ENCODE measurements at places on chromosomes 6 and 20.

GRCh38 chr6:15526212-15526701 is 136.6 kb downstream of the DTNBP1 start:
- no peak for DNase-seq

DNA sequence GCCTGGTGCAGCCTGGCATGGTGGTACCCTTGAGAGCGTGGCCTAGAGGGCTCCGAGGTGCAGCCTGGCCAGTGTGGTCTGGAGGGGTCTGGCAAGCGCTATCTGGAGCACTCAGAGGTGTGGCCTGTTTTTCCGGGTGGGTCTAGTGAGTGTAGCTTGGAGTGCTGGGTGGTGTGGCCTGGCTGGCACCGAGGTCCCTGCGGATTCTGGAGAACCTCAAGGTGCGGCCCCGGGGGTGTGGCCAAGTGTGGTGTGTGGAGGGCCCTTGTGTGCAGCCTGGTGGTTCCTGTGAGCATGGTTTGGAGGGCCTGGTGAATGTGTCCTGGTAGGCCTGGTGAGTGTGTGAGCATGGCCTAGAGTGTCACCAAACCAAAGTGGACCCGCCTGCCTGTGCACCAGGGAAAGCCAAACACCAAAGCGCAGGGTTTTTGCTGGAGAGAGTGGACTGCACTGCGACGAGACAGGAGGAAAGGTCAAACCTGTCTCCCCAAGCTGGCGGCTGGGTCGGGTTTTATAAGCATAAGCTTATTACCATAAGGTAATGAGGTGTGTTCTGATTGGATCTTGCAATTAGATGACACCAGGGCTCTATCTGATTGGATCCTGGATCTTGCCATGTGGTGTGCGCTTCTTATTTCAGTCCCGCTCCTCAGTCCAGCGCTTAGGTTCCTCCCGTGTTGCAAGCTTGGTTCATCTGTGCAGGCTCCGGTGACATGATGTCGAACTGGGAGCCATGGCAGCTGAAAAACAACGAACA is 35.7 kb downstream of the IGF2R start:
- DNase-seq, result no peak

DNA sequence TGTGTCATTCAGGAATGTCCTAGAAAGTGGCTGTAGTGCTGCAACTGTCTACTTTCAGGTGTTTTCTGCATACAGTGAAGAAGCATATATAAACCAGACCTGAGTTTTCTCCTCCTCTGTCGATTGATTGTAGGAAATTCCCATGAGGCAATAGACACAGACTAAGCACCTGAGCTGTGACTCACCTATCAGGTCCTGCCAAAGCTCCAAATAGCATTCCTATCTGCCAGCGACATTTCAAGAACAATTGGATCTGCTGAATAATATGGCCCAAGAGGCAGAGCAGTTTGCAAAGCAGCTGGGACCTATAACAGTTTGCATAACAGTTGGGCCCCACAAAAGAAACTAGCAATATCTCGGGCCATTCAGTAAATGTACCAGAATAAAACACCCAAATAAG is 360.4 kb downstream of the HAO1 start:
- no peak for DNase-seq

- DNase-seq, result no peak
Observed at GRCh38 chr6:17729223-17730077, 22.7 kb upstream of the NUP153 start.

DNA sequence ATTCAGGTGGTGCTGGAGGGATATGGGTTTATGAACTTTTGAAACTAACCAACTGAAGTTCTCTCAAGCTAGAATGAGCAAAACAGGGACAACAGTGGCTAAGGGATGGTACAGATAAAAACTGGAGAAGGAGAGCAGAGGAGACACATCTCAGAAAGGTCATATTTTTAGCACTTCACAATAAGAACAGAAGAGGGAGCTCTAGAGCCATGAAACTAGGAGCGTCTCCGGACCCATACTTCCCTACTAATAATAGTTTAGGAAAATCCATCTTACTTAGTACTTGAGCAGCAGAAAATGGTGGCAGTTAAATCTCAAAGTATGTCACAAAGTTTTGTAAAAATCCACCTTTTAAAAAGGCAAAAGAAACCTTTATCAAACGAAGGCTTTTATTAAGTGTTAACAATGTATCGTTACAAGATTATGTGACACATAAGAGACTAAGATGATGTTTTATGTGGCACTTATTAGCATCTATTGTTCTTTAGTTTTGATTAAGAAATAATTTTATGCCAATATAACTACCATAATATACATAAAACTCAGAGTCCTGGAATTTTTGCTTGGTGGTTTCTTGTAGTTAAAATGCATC is 278.6 kb downstream of the TBC1D32 start:
- no peak for DNase-seq

DNA sequence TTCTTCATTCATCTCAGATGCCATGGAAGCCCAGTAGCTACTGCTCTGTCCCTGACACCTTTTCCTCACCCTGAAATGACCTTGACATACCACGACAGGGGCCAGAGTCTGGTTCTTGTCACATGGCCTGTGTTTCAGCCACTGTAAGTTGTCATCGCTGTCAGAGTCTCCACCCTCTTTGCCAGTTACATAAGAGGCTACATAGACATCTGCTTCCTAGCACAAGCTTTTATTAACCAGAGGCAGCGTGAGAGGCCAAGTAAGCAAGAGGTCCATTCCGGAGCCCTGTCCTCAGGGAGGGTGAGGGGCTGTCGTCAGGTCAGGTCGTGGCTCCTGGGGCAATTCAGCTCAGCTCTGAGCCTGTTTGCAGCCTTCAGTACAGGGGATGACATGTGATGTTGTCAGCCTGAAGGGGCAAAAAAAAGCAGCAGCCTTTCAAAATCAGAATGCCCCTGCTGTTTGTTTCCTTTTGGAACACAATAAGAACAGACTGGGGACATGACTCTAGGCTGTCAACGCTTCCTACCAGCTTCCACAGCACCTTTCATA is 146.3 kb downstream of the MTFR2 start:
- DNase-seq, result no peak

GRCh38 chr6:167154291-167154690 is 3.5 kb downstream of the GPR31 start:
- DNase-seq, result no peak

DNA sequence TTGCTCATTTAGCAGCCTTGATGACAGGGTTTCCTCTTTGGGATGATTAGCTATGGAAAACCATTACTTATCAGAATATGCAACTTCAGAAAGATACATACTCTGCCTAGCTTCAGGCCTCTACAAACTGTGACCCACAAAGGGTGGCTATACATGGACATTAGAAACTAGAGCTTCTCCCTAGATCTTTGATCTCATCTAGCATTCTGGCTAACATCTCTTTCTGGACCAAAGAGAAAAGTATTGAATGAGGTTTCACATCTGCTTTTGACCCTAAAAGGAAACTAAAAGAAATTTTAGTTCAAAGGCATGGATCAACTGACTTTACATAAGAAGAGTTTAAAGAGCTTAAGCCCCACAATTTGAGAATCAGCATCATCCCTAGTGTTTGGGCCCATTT is 12.4 kb upstream of the HMGN3 start:
- DNase-seq, result no peak

GRCh38 chr6:38179794-38180430 is 360.4 kb downstream of the ZFAND3 start:
- DNase-seq, result no peak

DNA sequence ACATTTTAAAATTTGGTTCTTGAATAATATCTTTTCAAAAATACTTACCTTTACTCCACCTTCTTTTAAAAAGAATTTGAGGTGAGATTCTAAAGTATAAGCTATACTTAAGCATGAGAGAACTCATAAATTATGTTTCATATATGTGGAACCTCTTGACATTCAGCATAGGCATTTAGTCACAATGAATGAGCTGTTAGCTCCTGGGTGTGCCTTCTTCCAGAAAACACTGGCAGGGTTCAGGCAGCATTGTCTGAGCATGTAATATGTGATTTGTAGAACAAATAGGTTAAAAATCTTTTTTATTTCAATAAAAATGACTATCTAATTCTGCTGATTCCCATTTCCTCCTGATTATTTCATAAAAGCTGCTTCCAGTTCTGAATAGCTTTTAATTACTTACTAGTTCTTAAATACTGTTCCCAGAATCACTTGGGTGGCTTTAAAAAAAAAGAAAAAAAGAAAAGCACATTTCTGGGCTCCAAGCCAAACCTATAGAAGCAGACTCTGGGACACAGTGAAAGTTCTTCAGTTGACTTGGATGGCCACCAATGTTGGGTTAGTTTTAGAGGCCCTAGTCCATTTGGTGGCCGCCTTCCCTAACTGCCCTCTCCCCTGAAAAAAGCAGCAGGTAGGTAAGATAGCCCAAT is 20.2 kb downstream of the RNF8 start:
- no peak for DNase-seq

GRCh38 chr6:116165596-116165995 is 39.7 kb upstream of the COL10A1 start:
- peak; percentile 62 for DNase-seq

- no peak for DNase-seq
Observed at GRCh38 chr20:62843656-62844055, 18.0 kb downstream of the TCFL5 start.

- no peak for DNase-seq
Observed at GRCh38 chr6:69816026-69816425, 19.2 kb upstream of the LMBRD1 start.

- DNase-seq, result no peak
Observed at GRCh38 chr20:5969348-5969935, 19.0 kb downstream of the MCM8 start.

- DNase-seq, result no peak
Observed at GRCh38 chr6:158848490-158848895, 29.3 kb upstream of the EZR start.

- no peak for DNase-seq
Observed at GRCh38 chr20:51419231-51419630, 123.3 kb downstream of the NFATC2 start.

- no peak for DNase-seq
Observed at GRCh38 chr20:63895952-63896263, 982 bp downstream of the DNAJC5 start.

DNA sequence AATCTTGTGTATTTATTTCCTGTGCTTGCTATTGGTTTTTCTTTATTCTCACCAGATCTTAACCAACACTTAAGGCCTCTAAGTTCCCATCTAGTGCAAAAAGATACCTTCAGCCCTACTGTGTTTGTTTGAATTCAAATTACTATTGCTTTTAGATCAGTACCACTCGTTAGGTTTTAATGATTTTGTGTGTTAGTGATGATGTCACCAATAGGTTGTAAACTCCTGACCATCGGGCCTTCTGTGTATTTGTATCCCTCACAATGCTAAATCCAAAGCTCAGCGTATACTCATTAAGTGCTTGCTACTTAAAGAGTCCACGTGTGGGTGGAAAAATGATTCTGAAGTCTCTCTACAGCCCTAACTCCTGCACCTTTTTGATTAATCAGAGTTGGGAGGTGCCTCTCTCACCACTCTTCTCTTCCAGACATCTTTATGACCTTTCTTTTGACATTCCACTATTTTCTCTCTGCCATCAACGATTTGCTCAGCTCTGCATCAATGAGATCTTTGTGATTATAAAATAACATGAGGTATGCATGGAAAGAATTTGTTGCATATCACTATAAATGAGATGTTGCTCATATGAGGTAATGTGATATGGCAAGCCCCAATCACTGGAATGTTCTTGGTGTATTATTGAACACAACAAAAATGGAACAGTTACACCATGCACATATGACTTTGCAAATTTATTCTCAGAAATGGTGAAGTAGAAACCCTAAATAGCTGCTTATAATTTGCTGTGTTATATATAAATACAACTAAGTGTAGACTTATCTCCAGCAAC is 55.1 kb upstream of the LAMA2 start:
- no peak for DNase-seq

DNA sequence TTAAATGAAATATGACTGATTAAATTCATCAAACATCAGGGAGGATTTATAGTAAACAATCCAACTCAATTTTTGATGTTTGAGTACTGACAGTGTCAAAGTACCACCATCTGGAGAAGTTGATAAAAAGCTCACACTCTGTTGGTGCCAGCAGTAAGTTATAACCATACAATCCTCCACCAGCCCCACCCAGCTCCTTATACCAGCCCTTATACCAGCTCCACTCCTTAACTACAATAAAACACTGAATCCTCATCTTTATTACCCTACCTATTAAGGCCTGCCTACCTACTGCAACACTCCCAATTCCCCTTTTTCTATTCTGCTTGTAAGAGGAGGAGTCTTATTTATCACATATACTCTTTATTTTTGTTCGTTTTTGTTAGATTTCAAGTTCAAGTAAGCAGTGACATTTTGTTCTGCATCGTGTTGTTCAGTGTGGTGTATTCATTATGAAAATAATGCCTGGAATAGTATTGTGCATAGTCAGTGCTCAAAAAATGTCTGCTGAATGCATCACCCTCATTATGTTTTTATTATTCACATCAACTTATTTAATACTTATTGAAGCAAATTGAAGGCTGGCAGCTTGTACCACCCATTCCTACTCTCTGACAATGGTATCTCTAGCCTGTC is 954.7 kb upstream of the ADGRB3 start:
- no peak for DNase-seq

GRCh38 chr20:47740862-47741184 is 44.5 kb downstream of the SULF2 start:
- DNase-seq, result no peak

DNA sequence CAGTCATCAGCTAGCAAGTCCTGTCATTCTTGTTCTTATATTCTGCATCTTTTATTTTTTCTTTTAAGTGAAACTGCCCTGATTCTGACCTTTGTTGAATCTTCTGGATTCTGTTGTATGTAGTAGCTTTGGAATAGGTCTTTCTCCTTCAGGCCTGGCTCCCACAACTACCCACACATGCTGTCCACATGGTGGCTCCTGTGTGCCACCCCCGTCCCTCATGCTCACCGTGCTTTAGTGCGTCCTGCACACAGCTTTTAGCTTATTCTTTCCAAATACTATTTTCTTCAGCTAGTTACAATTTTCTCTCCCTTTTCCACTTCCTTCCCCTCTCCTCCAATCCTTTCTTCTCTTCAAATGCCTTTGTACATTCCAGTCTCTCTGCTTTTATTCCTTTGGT is 61.8 kb downstream of the CTNNBL1 start:
- no peak for DNase-seq

GRCh38 chr20:54940522-54940921 is 465.1 kb downstream of the DOK5 start:
- DNase-seq, result no peak

- DNase-seq, result no peak
Observed at GRCh38 chr20:18197382-18198070, 59.9 kb downstream of the KAT14 start.

DNA sequence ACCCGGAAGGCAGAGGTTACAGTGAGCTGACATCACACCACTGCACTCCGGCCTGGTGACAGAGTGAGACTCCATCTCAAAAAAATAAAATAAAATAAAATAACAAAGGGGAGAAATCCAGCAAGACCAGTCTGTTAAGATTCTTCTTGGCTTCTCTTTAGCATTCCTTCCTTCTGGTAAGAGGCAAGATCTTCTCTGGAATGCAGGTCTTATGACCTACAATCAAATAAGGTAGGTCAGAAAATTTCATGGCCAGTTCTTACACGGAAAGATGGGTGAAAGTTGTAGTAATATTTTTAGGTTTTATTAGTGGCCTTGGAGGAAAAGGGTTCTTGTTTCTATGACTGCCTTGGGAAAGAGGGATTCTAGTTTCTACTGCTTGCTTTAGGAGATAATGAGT is 180.9 kb downstream of the FUT9 start:
- DNase-seq, result no peak

- DNase-seq, result no peak
Observed at GRCh38 chr6:23013776-23014175, 444.4 kb downstream of the HDGFL1 start.

GRCh38 chr6:42846505-42846904 is 32.9 kb upstream of the RPL7L1 start:
- DNase-seq, result no peak

GRCh38 chr6:153959276-153959675 is 79.8 kb upstream of the OPRM1 start:
- no peak for DNase-seq

GRCh38 chr6:39005774-39006173 is 42.8 kb upstream of the GLP1R start:
- DNase-seq, result no peak
